Activated CD4-positive, CD25-positive, alpha-beta regulatory T cell treated with anti-CD3 and anti-CD28 coated beads, Interleukin-2, amount 50 U/mL, for 24 hours (primary cell): ENCODE measurements at places on chromosomes 4 and X.

DNA sequence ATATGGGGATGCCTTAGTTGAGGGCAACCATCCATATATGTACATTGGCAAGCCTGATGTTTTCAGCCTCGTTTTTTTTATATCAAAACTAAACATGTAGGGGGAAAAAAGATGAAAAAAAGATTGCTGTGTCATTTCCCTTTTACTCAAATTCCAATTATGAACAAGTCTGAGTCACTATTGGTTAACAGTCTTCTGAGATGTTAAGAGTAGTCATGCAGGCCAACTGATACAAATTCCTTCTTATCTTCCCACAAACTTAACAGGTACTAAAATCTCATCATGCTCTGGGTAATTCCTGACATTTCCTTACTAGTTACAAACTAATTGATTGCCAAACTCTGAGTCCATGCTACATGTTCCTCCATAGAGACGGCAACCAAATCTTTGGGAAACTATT is 222.1 kb downstream of the FRMPD4 start:
- ATAC-seq, result no peak

DNA sequence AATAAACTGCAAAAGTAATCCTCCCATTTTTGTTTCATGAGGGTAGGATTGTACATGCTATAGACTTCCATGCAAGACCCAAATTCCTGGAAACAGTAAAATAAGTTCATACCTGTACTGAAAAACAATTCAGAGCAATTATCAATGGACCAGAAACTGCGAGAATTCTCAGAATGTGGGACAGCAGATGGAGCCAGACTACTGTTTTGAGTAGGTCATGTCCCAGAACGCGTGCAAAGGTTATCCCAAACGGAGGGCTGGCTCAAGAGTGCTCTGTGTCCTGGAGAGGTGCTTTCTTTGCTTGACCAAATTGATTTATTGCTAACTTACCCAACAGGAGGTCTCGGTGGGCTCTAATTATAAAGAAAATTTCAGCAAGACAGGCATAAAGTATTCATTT is 1.7 kb upstream of the MAGEH1 start:
- ATAC-seq, result no peak

DNA sequence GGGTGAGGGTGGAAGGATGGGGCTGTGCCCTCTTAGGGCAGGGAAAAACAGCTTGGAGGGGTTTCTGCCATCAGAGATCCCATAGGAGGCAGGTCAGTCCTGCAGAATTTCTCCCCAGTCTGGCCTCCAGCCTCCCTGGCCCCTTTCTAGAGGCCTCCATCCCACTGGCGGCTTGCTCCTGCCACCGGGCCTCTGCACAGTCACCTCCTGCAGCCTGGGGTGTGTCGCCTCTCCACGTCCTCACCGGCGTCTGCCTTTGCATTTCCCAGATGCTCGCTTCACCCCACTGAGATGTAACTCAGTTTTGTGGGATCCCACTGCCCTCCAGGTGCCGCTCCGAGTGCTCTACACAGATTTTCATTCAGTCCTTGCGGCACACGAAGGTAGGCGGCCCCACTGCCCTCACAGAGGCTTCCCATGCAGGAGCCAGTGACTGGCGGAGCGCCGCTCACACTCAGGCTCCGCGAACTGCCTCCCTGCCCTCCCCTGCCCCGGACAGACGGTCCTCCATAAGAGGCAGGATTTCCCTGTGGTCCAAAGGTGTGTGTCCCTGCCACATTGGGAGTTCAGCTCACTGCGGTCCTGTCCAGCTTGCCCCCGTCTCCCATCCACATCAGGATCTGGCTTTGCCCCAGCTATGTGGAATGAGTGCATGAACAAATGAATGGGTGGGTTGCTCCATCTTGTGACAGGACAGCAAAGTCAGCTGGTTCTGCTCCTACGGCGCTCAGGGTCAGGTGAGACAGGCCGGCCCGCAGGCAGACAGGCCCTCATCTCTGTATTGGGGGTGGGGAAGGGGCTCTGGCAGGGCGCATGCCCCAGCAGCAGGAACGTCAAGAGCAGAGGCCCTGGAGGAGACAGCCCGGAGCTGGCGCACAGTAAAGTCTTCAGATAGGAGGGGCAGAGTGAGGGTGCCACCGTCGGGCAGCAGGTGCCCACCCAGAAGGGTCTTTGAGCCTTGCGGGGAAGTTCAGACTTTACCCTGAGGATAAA is 2.7 kb upstream of the TMEM271 start:
- ATAC-seq, result no peak

GRCh38 chr4:53775381-53775780 is 184.1 kb upstream of the LNX1 start:
- no peak for ATAC-seq

DNA sequence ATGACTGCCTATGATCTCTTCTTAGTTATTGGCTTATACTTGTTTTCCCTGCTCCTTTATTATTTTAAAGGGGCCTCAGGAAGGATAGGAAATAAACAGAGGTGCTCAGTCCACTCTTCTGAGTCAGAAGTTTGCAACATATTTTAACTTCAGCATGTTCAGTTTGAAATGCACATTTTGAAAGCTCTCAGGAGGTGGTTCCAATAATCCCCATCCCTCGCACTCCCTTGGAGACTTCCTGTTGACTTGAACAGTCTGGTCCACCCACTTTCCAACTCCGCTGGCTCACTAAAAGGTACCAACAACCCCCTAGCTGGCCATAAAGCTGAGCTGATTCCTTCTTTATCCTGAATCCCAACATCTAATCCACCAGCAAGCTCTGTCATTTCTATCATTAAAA is 78.3 kb upstream of the DUSP21 start:
- ATAC-seq, result no peak

- ATAC-seq, result no peak
Observed at GRCh38 chr4:8705161-8706145, 112.9 kb downstream of the CPZ start.

DNA sequence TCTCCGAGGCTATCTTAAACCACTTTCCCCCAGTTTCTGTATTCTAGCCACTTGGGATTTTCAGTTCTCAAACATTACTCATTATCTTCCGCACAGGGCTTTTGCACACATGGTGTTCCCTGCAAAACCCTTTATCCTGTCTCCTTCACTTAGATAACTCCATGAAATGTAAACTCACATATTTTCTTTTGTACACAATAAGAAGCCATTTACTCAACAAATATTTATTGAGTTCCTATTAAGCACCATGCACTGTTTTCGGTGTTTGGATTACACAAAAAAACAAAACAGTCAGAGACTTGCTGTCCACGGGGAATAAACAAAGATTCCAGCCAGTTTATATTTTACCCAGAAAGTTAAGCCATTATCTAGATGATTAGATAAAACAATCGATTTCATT is 42.5 kb upstream of the UNC5C start:
- no peak for ATAC-seq

- no peak for ATAC-seq
Observed at GRCh38 chr4:16862697-16863096, 35.7 kb downstream of the LDB2 start.

DNA sequence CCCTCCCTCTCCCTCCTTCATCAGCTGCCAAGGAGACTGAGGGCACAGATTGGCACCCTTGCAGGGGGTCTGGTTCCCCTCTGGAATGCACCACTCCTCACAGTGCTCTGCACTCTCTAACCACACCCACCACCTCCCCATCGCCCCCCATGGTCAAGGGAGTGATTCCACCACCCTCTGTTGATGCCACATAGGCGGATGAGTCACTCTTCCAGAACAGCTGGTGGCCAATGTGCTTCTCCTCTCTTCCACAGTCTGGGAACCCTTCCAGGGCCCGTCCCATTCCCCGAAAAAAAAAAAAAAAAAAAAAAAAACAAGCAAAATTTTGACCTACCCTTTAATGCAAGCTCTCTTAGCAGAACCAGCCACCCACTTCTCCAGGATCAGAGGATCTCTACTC is 341.3 kb upstream of the KLF3 start:
- ATAC-seq, result no peak
